ENCODE measurements at places on chromosomes 1 and 21. TPM values are rescaled to one million over a fixed set of nuclear protein-coding genes. Genes with fewer than 3 reads are reported as not detected.

GRCh38 chr1:87683196-87683956 lies 354.7 kb downstream of the LMO4 start:
- DNase-seq, result no peak

- DNase-seq, result no peak
These were observed 514 bp downstream of the S1PR1 start for GRCh38 chr1:101237229-101237837.

- peak; percentile 73 for DNase-seq
These were observed at the start of gene NIBAN1 for GRCh38 chr1:184974056-184974836. NIBAN1 (minus strand) TSS chr1:184974508; CDS start chr1:184974356, 152 bp downstream.

DNA sequence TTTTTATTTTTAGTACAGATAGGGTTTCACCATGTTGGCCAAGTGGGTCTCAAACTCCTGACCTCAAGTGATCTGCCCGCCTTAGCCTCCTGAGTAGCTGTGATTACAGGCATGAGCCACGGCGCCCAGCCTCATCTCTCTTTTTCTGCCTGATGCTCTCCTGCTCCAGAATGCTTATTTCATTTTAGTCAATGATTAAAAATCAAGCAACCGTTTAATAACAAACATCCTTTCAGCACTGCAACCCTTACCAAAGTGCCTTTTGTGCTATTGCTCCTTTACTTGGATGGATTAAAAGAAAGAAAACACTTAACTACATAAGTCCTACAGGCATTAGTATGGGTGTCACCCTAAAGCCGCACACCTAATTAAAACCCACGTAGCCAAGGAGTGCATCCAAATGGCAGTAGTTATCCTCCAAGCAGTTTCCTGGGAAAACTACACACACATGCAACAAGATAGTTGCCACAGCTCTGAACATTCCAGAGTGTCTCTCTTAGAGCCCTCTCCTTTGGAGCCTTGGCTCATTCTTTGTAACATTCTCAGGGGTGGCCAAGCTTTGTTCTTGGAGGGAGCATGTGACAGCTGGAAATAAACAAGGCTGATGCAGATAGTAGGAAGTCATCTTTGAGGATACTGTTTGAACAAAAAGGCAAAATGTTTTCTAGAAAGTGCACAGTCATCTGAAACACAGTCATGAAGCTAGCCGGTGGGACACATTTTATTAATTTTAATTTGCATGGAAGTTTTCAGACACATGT lies 51.2 kb downstream of the KCNJ15 start:
- DNase-seq, result peak; percentile 86

- no peak for DNase-seq
These were observed 74.6 kb upstream of the GADD45A start for GRCh38 chr1:67610450-67610849.

- DNase-seq, result no peak
These were observed 6.1 kb downstream of the KIF26B start for GRCh38 chr1:245160741-245161400.

DNA sequence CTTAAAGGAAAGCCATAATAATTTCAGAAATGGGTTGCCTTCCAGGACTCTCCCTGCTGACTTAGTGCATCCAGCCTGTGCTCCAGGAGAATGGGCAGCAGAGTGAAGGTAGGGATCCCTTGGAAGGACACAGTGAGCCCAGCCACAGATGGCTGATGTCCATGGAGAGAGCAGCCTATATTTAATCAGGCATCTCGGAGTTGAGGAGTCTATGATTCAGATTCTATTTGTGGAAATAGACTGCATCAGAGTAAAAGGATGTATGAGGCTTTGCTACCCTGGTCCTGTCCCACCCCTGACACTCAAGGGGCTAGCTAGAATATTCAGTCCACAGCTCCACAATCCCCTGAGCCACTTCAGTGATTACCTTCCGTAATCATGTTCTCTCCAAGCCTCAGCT lies 43.8 kb upstream of the PBX1 start:
- DNase-seq, result no peak

- DNase-seq, result no peak
These were observed 21.6 kb downstream of the LAMB3 start for GRCh38 chr1:209630383-209631225.

- no peak for DNase-seq
These were observed 65.5 kb downstream of the EPHB2 start for GRCh38 chr1:22776035-22776613.

GRCh38 chr1:214389734-214390133 lies 108.8 kb downstream of the SMYD2 start:
- no peak for DNase-seq

- DNase-seq, result no peak
These were observed 13.6 kb upstream of the GPR161 start for GRCh38 chr1:168150283-168150682.

DNA sequence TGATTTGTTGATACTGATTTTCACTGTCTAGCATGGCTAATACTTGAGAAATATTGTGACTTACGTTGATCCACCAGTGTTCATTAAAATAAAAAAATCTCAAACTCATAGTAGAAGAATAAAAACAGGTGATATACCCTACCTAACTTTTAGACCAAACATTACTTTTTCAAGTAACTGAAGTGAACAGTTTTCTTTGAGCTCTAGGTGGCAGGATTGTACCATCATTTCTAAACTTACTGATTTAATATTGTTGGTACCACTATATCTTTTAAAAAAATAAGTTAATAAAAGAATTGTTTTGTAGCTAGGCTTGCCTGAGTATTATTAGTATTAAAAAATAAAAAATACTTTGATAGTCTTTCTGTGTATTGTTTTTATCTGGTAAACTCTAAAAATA lies 21.5 kb downstream of the CDC73 start:
- no peak for DNase-seq

DNA sequence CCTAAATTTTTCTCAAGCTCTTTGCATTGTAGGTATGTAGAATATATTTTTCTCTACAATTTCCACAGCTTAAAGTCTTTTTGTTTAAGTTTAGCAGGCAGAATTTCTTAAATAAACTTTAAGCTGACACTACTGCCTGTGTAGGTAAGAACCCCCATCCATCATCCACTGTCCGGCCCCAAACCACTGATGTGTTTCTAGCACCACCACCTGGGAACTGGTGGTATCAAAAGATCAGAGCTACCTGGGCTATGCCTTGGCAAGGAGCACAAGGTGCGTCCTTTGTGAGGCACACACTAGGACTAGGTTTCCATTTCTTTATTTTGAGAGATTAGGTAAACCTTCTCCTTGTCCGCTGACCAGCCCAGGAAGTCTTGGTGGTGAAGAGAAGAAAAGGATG lies 10.5 kb upstream of the LELP1 start:
- no peak for DNase-seq

- no peak for DNase-seq
These were observed 39.1 kb downstream of the PSMG1 start for GRCh38 chr21:39144191-39144590.

TPTE gene
- not detected for total RNA-seq

CTSS gene
- total RNA-seq, result 13.4 TPM

TMCO4 gene
- 19.1 TPM for total RNA-seq

RGS8 gene
- total RNA-seq, result not detected

MYOCOS gene
- total RNA-seq, result not detected

KMO gene
- 0.08 TPM for total RNA-seq

FAM177B gene
- not detected for total RNA-seq

CD164L2 gene
- total RNA-seq, result not detected

RIPK4 gene
- total RNA-seq, result 0.47 TPM

SETDB1 gene
- 21.0 TPM for total RNA-seq

LAD1 gene
- not detected for total RNA-seq
